Activated CD4-positive, alpha-beta memory T cell treated with anti-CD3 and anti-CD28 coated beads for 36 hours (primary cell): ENCODE measurements at places on chromosomes 6 and 20.
A peak's percentile ranks its signal among the peaks of the same experiment; 100 is the strongest.

DNA sequence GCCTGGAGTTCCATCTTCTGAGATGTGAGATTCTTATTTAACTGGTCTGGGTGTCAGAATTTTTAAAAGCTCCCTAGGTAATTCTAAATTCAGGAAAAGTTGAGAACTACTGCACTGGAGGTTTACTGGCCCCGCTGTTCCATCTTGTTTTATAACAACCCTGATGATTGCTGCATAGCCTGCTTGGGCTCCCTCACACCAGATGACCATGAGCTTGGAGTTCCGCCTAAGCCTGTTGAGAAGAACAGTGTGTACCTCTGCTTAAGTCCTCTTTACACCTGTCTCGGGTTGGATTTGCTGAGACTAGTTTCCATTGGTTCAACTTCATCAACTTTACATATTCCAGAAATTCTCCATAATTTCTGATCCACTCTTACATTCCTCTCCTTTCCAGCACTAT is 77.9 kb downstream of the FKBP5 start:
- H3K27me3 ChIP-seq: no peaks in the 10 kb centered on the region
- DNase-seq: no peak
- peaks cover 58% of the 10 kb centered on the region for H3K36me3 ChIP-seq
- H3K4me3 ChIP-seq: no peak overlapping the region
- peak overlapping the region; percentile 47 for H3K27ac ChIP-seq

DNA sequence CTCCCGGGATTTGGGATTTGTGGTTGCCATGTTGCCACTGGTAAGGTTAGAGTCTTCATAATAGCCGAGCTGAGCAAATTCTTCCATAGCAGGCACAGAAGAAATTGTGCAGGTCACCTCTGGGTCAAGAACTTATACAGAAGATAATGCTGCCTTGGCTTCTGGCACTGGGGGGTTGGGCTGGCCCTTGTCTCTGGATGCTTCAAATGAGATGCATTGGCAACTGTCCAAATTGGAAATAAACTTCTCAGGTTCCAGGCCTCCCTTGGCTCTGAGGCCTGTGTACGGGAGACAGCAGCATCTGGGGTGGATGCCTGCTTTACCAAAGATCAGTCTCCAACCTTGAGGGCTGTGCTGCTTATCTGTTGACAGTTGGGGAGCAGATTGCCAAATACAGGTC is 26.2 kb downstream of the MYO6 start:
- H3K36me3 ChIP-seq: no peaks in the 10 kb centered on the region
- no peak overlapping the region for H3K4me3 ChIP-seq
- no peak for DNase-seq
- peaks cover 3% of the 10 kb centered on the region for H3K4me1 ChIP-seq

GRCh38 chr20:13661070-13661685 is 22.4 kb upstream of the TASP1 start:
- DNase-seq: no peak
- no peaks in the 10 kb centered on the region for H3K36me3 ChIP-seq

GRCh38 chr20:4681991-4682401 is 39.7 kb upstream of the PRND start:
- no peak overlapping the region for H3K27ac ChIP-seq
- H3K4me3 ChIP-seq: no peak overlapping the region
- DNase-seq: no peak
- no peaks in the 10 kb centered on the region for H3K36me3 ChIP-seq
